ENCODE measurements at places on chromosomes 4 and X.
A peak's percentile ranks its signal among the peaks of the same experiment; 100 is the strongest.

- DNase-seq: no peak
These were observed 809 bp upstream of the H2AZ1 start for GRCh38 chr4:99950913-99951254.

DNA sequence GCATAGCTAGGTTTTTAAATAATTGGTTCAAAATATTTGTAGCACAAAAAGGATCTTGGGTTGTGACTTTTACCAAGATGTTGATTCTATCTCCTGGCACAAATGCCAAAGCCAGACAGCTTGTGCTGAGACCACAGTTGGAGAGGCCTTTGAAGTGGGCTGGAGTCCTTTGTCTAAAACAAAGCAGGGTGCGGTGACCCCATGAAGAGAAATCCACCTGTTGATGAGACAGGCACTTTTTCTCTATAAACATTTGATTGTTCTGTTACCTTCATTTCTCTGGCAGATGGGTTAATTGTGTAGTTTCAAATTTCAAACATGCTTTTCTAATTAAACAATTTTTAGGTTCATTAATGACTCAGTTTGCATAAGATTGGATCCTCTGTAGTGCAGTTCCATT lies 56.7 kb downstream of the STOX2 start:
- no peak for DNase-seq

- DNase-seq: no peak
These were observed 62.5 kb downstream of the RGS12 start for GRCh38 chr4:3355266-3355748.

GRCh38 chr4:100023800-100024199 lies 73.7 kb upstream of the H2AZ1 start:
- DNase-seq: no peak

DNA sequence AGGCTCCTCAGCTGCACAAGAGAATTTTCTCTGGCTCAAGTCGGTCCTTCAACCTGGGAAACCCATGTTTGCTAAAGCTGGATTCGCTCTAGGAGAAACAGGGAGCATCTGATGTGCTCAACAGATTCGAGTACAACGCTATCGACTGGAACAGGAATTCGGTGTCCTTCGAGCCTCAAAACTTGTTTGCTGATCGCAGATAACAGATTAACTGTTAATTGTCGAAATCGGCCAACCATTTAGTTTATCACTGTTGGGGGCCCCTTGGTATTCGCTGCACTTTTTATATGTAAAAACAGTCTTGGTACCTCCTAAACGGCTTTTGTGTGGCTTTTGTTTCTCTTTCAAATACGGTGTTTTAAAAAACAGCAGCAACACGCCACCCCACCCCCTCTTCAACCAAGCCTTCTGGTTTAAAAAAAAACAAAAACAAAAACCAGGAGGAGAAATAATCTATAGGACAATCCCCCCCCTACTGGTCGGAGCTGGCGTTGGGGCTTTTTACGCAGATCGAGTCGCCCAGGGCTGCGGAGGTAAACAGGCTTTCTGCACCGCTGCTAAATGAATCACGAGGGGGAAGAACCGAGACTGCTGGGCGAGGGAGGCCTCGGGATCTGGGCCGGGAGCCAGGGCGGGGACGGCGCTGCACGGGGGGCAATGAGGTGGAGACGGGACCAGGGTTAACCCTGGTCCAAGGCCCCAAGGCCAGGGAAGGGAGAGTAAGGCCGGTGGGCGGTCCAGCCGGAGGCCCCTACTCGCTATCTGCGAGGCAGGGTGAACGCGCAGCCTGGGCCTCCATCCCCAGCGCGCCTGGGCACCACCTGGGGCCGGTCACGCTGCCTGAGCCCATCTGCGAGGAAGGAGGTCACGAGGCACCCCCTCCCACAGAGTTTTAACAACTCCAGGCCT lies 71.7 kb upstream of the BCOR start:
- DNase-seq: peak; percentile 92

DNA sequence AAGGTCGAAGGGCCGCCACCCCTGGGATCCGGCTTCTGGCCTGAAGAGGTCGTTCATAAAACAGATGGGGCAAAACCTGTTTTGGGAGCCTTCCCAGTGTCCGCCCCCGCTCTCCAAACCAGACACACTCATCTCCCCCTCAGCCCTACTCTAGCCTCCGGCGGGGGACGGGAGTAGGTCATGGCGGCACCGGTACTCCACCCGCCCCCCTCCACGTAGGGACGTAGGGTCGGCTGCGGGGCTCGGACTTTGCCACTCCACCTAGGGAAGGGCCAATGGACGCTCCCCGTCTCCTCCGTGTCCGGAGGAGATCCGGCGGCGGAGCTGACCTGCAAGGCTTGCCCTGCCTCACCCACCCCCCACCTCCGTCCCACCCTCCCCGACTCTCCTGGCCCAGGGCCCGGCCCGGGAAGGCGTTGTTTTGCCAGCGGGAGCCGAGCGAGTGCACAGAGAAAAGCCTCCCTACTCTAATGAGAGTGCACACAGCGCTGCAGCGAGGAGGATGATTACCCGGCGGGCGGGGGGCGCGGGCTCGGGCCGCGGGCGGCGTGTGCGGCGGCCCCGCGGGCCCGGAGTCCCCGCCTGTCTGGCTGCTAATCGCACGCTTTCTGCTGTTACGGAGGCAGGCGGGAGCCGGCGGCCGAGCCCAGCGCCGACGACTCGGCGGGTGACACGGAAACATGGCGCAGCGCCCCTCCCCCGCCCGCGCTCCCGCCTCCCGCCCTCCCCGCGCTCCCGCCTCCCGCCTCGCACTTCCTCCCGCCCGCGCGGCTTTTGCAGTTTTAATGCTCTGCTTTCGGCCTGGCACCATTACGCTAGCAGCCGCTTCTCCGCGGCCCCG lies 8.3 kb upstream of the BCOR start:
- peak; percentile 92 for DNase-seq

DNA sequence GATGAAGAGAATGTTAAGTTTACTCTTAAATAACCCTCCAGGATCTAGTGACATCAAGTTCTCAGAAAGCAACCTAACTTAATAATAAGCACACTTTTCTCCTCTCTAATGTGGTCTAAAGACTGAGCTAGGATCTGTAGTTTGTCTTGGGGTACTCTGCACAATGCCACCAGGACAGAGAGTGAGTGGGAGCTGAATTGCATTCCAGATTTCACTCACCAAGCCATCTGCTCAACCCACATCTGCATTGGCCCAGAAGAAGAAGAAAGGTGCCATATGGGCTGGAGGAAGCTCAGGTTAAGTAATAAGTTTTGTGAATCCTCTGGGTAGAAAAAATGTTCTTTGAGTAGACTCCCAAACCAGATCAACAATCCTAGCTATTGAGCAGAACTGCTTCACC lies 384.6 kb downstream of the PPP3CA start:
- DNase-seq: no peak

GRCh38 chr4:133147286-133147821 lies 1.7 kb upstream of the PCDH10 start:
- DNase-seq: peak; percentile 30

GRCh38 chr4:156293657-156294297 lies 340.1 kb upstream of the CTSO start:
- DNase-seq: no peak

DNA sequence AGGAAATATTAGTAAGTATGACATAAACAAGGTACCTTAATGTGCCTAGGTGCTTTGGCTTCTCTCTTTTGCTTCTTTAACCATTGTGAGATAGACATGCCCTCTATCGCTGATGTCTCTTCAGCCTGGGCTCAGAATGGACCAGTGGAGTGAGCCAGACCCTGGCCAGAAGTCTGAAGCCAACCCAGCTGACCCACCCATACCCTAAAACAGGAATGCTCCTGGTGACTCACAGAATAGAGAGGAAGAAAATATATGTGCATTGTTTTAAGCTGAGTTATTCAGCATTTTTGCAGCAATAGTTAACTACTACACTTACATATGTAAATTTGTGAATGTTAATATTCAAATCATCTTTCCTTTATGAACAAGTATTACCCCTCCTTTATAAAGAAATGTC lies 167.5 kb upstream of the PCDH10 start:
- no peak for DNase-seq

GRCh38 chr4:44984083-44984482 lies 257.7 kb upstream of the GNPDA2 start:
- DNase-seq: no peak

- DNase-seq: no peak
These were observed 52.2 kb upstream of the FAT1 start for GRCh38 chr4:186775902-186776301.

DNA sequence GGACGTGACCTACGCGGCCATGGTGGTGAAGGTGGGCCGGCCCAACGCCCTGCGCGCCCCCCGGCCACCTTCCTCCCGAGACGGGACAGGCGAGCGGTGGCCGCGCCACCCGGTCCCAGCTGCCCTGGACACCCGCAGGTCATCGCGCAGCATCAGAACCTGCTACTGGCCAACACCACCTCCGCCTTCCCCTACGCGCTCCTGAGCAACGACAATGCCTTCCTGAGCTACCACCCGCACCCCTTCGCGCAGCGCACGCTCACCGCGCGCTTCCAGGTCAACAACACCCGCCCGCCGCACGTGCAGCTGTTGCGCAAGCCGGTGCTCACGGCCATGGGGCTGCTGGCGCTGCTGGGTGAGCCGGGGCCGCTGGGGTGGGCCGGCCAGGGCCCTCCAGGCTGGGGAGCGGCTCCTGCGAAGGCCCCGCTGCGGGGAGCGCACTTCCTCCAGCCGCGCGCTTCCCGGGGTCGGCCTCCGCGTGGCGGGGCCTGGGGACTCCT lies 9.0 kb upstream of the SLC26A1 start:
- peak; percentile 87 for DNase-seq

- DNase-seq: peak; percentile 71
These were observed 21.8 kb downstream of the SPRY1 start for GRCh38 chr4:123418351-123418931.

- no peak for DNase-seq
These were observed 21.7 kb upstream of the SPP1 start for GRCh38 chr4:87953826-87954225.

- no peak for DNase-seq
These were observed 505.7 kb downstream of the PACRGL start for GRCh38 chr4:21205821-21206531.

GRCh38 chr4:23789762-23790161 lies 100.1 kb downstream of the PPARGC1A start:
- no peak for DNase-seq

GRCh38 chrX:71107762-71108360 lies 1.3 kb upstream of the CXorf65 start:
- no peak for DNase-seq

DNA sequence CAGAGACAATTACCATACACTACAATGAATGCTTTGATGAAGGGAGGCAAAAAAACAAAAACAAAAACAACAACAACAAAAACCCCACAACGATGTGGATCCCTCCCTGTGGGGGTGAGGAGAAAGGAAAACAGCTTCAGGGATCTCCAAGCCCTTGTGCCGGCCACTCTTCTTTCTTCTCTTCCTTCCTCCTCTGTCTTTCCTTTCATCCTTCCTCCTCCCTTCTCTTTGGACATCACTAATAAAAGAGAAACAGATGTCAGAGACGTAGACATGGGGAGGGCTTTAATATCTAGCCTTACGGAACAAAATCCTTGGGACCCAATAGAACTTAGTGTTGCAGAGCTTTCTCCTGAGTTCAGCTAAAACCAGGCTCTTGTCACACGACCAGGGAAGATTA lies 18.8 kb upstream of the STX18 start:
- DNase-seq: no peak

DNA sequence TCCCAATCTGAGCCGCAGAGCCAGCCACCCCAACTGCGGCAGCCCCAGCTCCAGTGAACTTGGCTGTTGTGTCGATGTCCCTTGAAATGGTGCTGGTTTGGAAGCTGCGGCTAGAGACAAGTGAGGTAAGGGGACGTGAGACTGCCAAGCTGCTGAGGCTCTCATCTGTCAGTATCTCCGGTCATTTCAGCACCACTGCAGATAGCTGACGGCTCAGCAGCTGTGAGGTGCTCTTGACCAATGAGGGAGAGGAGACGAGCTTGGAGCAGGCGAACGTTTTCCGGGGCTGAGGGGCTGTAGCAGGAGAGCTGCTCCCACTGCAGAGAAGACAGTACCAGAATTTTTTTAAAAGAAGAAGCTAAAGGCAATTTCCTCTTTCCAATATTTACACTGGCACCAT lies 175.5 kb upstream of the CASK start:
- no peak for DNase-seq

DNA sequence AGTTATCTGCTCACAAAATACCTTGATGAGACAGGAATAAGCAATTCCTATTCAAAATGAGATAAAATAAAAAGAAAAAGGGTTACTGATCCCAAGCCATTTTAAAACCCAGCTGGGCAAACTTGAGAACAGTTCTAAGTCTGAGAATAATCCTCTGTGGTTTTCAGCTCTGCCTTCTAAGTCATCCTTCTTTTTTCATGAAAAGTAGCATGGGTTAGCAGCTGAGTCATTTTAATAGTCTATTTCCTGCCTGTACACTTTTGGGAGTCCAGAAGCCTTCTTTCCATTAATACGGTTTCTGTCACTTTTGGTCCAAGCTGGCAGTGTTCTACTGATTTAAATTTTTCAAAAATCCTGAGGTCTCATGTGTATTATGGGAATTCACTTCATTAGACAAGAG lies 374.3 kb downstream of the IQCM start:
- no peak for DNase-seq

GRCh38 chr4:7646384-7647061 lies 211.8 kb upstream of the PSAPL1 start:
- no peak for DNase-seq

DNA sequence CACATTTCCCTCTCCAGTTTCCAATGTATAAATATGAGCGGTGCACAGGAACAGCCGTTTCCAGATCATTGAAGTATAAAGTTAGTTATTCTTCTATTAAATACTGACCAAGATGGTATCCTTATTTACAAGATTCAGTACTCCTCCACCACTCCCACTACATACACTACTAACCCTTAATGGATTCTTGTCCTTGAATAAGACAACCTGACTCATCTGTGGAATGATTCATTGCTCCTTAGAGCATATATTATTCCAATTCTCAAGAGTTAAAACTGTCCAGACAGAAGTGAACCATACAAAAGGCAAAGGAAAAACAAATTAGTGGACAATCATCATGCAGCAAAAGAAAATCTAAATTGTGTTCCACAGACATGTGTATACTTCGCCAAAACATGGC lies 373.3 kb downstream of the IDS start:
- no peak for DNase-seq

GRCh38 chr4:84479663-84480062 lies 19.4 kb downstream of the NKX6-1 start:
- DNase-seq: peak; percentile 57

All from H7 (cell line).